ENCODE measurements at places on chromosomes 11 and 22.

GRCh38 chr22:27892811-27893210, 26.2 kb downstream of the PITPNB start:
- DNase-seq = no peak

GRCh38 chr11:103222806-103223205, 113.6 kb downstream of the DYNC2H1 start:
- peak; percentile 14 for DNase-seq

DNA sequence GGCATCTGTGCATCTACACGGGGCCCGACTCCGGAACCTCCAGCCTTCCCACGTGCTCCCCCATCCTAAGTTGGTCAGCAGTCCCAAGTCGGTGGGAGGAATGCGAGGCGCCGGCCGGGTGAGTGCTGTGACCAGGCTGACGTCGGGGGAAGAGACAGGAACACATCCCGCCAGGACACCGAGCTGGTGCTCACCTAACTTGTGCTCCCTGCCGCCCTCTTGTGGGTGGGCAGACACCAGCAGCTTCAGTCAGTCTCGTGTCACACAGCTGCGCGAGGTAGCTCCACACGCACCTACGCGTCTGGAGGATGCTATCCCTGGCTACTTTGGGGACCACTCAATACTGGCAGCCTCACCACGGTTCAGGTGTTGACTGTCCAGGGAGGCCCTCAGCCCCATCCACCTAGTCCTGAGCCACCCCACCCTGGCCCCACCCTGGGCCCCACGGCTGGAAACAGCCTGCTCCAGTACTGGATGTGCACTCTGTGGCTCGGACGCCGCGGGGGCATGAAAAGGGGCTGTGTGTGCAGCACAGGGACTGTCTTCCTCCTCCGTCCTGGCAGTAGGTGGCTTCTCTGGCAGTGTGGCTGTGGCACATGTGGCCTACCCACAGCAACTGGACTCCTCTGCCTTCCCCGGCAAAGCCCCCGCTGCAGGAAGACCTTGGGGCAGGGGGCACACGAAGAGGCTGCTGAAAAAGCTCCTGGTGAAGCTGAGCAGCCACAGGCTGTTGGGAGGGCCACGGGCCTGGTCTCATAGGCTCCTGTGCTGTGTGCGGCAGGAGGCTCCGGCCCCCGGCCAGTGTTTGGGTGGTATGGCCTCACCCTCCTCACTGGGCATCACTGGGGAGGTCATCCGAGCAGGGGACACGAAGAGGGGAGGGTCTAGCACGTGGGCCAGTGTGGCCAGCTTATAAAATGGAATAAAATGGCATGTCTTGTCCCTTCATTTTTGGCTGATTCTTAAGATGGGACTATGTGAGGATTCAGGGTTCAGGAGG, 11.2 kb upstream of the BID start:
- DNase-seq = peak; percentile 45

- DNase-seq = peak; percentile 37
Measured at GRCh38 chr11:61682093-61682732, 2.0 kb downstream of the DAGLA start.

GRCh38 chr11:95704865-95705264, 84.7 kb downstream of the FAM76B start:
- DNase-seq = no peak

- DNase-seq = no peak
Measured at GRCh38 chr11:27204529-27204928, 158.5 kb downstream of the CCDC34 start.

DNA sequence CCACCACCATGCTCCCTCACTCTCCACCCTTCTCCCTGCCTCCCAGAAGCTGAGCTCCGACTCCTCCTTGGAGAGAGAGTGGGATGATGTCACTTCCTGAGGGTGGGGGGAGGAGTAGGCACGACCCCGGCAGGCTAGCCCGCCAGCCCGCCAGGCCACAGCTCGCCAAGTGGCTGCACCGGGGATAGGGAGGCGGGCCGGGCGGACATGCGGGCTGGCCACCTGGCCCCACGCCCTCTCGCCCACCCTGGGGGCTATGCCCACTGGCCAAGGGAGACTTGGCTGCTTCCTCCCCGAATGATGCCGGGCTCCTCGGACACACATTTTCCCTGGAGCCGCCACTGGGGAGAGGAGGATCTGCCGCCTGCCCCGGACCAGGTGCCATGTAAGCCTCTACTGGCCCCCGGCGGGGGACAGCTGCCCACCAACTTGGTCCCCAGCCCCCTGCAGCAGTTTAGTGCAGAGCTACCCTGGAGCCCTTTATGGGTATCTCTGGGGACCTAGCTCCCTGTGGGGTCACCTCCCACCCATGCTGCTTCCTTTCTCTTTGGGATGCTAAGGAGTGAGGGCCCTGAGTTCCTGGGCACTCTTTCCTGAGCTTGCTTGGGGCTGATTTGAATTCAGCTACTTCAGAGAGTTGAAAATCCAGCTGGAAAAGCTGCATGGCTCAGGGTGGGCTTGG, 33.7 kb upstream of the MYRF start:
- peak; percentile 83 for DNase-seq

DNA sequence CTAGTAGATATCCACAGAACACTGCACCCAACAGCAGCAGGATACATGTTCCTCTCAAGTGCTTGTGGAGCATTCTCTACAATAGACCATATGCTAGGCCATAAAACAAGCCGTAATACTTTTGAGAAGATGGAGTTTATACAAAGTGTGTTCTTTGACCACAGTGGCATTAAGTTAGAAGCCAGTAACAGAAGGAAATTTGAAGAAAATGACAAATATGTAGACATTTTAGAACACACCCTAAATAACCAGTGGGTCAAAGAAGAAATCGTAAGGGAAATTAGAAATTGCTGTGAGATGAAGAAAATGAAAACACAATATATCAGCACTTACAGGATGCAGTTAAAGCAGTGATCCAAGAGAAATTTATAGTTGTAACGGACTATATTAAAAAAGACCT, 163.4 kb downstream of the TBC1D22A start:
- DNase-seq = no peak

DNA sequence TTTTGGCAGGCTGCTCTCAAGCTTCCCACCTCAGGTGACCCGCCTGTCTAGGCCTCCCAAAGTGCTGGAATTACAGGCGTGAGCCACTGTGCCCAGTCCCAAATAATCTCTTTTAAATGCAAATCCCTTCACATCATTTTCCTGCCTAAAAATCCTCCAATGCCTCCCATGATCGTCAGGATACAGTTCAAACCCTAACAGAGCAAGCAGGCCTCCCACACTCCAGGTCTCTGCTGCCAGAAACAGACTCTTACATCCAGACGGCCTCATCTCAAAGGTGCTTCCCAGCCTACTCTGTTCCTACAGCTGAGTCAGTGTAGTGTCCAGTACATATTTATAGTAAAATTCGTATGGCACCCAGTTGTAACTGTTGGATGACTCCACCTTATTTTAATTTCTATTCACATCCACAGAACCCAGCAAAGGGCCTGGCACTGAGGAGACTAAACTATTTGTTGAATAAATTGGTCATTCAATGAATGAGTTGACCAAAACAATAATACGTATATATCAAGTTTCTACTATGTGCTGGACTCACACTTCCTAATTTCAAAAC, 8.2 kb downstream of the SIRT3 start:
- no peak for DNase-seq

DNA sequence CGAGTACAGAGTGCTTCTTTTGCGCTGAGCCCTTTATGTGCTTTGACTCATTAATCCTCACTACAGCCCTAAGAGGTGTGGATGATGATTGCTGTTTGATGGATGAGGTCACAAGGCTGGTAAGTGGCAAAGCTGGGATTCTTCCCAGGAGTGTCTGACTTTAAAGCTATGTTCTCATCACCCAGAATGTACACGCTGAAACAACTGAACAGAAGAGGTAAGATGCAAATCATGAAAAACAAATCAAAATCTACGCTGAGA, 37.7 kb upstream of the CREB3L1 start:
- peak; percentile 76 for DNase-seq

DNA sequence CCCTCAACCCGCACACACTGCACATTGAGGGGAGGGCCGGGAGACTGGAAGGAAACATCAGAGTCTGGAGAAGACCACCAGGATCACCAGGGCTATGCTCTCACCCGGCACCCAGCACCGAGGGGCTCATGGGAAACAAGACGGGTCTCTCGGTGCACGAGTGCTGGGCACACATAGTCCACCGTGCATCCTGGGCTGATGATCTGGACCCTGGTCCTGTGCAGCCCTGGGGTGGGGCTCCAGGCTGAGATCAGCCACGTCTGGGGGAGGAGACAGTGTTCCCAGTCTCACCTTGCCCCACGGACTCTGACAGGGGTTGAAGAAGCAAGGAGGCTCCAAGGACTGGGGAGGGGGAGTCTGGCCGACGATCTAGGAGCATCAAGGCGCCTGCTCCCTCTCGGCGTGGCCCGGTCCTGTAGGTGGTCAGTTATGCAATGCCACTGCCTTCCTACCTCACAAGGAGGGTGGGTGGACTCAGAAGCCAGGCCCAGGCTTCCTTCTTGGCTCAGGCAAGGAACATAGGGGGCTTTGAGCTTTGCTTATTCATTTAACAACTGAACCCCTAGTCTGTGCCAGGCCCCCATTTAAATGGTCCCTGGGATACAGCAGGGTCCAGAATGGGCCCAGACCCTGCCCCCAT, 11.4 kb upstream of the CD81 start:
- no peak for DNase-seq

- no peak for DNase-seq
Measured at GRCh38 chr11:67616431-67617242, 9.9 kb downstream of the NDUFV1 start.

DNA sequence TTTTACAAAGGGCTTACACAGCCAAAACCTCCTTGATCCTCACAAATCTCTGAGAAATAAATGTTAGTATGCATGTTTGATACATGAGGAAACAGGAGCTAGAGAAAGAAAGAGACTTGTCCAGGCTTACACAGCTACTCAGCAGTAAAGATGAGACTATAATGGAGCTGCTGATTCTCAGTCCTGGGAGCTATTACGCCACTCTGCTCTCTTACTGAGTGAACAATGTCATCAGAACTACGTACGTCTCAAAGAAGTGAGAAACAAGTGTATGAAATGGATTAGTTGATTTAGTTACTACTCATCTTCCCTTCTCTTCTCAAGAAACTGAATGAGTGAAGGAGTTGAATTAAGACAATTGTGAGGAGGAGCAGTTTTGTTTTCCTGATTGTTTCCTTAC, 12.3 kb downstream of the MS4A6E start:
- no peak for DNase-seq

DNA sequence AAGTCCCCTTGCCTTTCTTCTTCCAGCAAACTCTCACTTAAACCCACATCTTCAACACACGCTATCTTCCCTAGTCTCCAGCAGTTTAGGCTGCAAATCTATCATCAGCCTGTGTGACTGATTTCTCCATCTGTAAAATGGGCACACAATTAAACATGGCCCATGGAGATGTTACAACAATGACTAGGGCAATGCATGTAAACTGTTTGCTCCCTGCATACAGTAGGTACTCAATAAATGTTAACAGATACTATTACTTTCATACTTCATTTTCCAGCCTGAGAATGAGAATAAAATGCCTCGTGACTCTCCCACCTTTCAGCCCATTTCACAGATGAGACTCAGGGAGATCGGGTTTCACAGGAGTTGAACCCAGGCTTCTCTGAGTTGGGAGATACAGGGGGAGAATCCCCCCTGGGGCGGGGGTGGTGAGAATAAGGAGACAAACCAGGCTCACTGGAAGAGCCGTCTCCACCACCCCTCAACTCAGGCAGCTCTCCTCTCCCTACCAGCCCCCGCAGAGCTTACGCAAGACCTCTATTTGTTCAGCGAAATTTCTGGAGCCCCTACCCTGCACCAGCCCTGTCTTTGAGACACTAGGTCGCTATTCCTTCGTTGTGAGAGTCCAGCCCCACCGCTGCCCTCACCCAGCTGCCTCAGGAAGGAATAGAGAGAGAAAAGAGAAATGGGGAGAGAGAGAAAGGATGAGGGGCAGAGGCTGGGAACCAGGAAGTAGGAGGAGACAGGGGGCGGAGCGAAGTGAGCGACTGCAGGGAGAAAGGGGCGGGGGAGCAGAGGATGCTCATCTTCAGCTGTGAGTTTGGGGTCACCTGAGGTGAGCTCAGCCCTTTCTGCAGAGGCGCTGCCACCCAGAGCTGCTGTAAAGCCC, 42.1 kb upstream of the KLHL35 start:
- peak; percentile 75 for DNase-seq

- no peak for DNase-seq
Measured at GRCh38 chr11:33021937-33022336, 6.3 kb downstream of the DEPDC7 start.

- peak; percentile 85 for DNase-seq
Measured at GRCh38 chr11:96045622-96046456, 121.9 kb upstream of the MTMR2 start.

DNA sequence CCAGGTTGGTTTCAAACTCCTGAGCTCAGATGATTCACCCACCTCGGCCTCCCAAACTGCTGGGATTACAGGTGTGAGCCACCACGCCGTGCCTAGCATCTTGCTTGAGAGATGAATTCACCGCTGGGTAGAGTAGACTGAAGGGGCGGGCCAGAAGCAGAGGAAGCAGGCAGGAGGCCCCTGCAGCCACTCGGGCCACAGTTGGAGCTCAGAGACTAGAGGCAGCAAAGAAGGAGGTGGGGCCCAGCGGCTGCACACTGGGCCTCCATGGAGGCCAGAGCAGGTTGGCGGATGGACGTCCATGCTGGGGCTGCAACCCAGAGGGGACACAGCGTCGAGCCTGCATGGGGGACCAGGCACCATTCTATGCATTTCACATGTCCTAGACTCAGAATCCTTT, 88.4 kb upstream of the FGF3 start:
- no peak for DNase-seq

- DNase-seq = no peak
Measured at GRCh38 chr22:50419116-50419515, 55.7 kb downstream of the SBF1 start.

GRCh38 chr22:36329254-36330078, 58.3 kb downstream of the MYH9 start:
- DNase-seq = peak; percentile 100

- peak; percentile 20 for DNase-seq
Measured at GRCh38 chr22:36823186-36823839, 6.5 kb upstream of the PVALB start.

GRCh38 chr11:10302359-10302743, 2.5 kb upstream of the ADM start:
- no peak for DNase-seq

- no peak for DNase-seq
Measured at GRCh38 chr22:22087854-22088657, 105.5 kb upstream of the TOP3B start.

DNA sequence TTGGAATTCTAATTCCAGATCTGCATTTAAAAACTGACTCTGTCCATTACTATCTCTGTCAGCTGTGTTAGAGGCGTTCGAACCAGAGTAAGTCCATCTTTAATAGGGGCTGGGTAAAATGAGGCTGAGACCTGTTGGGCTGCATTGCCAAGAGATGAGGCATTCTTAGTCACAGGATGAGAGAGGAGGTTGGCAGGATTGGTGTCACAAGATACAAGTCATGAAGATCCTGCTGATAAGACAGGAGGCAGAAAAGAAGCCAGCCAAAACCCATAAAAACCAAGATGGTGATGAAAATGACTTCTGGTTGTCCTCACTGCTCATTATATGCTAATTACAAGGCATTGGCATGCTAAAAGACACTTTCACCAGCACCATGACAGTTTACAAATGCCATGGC, 356.3 kb upstream of the ISX start:
- no peak for DNase-seq

GRCh38 chr22:47168900-47169800, 406.7 kb downstream of the TBC1D22A start:
- peak; percentile 7 for DNase-seq

Measured in fibroblast of skin of right biceps (primary cell).